ENCODE measurements at places on chromosomes 12 and 14. TPM values are rescaled to one million over a fixed set of nuclear protein-coding genes. Genes with fewer than 3 reads are reported as not detected.

TPH2 gene
- under 0.01 TPM for total RNA-seq

MAP3K9 gene
- 1.4 TPM for total RNA-seq

RHEBL1 gene
- 0.62 TPM for total RNA-seq

LALBA gene
- not detected for total RNA-seq

WDR20 gene
- 16.2 TPM for total RNA-seq

GLT1D1 gene
- total RNA-seq = not detected

NABP2 gene
- total RNA-seq = 34.4 TPM

DYRK2 gene
- 33.6 TPM for total RNA-seq

VRTN gene
- total RNA-seq = not detected

CCDC177 gene
- total RNA-seq = under 0.01 TPM

TXNRD1 gene
- total RNA-seq = 863 TPM
